ENCODE measurements at places on chromosomes 5 and 9. TPM values are rescaled to one million over a fixed set of nuclear protein-coding genes. Genes with fewer than 3 reads are reported as not detected.

The PCA3 gene
- not detected for total RNA-seq

The SNX24 gene
- total RNA-seq = 34.7 TPM

The TNC gene
- 167 TPM for total RNA-seq

The BARHL1 gene
- total RNA-seq = not detected

The IL33 gene
- not detected for total RNA-seq

The TUSC1 gene
- 7.7 TPM for total RNA-seq

The TAS2R1 gene
- total RNA-seq = not detected

The IGIP gene
- 5.2 TPM for total RNA-seq

The FAF2 gene
- total RNA-seq = 27.2 TPM

The TXNDC8 gene
- total RNA-seq = not detected

The RNF145 gene
- total RNA-seq = 38.3 TPM

The ACOT12 gene
- total RNA-seq = not detected

Data from RPMI7951 (cell line).